Trophoblast cell (in vitro differentiated cells and primary cell): ENCODE measurements at places on chromosomes 3 and 15.

DNA sequence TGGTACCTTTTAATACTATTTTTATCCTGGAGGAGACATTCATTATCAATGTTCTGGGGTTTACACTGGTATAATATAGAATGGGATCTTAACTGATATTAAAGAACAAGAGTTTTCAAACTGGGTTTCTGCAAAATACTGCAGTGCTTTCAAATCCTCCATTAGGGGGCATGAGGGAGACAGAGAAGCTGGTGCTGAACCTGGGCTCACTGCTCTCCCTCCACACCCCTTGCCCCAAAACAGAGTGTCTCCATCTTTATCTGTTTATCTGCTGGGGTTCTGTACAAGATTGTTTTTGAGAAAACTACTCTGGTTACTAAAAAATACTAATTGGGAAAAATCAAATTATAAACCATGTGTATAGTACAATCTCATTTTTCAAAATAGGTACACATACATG, 41.7 kb downstream of the CADPS start:
- DNase-seq, result peak; percentile 2

- DNase-seq, result no peak
Observed at GRCh38 chr3:184772667-184773272, 39.2 kb upstream of the VPS8 start.

DNA sequence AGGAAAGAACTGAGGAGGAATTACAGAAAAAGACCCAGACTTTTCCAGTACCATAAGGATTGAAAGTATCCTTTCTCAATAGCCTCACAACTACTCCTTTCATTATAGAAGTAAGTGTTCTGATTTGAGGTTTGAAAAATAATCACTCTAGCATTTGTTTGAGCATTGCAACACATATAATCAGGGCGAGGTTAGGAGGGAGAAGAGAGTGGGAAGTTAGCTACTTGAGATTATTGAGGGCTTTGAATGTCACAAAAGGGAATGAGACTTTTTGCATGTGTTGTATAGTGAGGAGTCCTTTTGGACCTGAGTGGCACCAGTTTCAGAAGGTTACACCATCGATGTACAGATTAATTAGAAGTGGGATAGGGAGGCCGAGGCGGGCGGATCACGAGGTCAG, 65.2 kb upstream of the TNIK start:
- DNase-seq, result no peak

- peak; percentile 89 for DNase-seq
Observed at GRCh38 chr3:151630938-151631441, 102.7 kb upstream of the AADACL2 start.

- no peak for DNase-seq
Observed at GRCh38 chr3:135168822-135169221, 373.8 kb downstream of the EPHB1 start.

DNA sequence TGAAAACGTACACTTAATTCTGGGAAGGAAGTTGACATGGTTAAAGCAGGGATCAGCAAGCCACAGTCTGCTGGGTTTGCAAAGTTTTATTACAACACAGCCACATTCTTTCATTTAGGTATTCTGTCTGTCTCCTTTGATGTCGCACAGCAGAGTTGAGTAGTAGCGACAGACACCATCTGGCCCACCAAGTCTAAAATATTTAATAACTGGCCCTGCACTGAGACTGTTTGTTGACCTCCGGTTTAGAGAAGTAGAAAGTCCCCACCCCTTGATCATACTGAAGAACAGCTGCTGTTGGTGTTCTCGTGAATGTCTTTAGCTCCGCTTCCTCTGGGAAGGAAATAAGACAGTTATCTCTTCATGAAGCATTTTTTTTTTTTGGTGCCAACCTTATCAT, 66.2 kb downstream of the MCTP2 start:
- peak; percentile 10 for DNase-seq

GRCh38 chr3:142035308-142035922, 113.9 kb downstream of the TFDP2 start:
- DNase-seq, result peak; percentile 20

- no peak for DNase-seq
Observed at GRCh38 chr3:77906102-77906709, 866.3 kb downstream of the ROBO2 start.

- DNase-seq, result no peak
Observed at GRCh38 chr15:51706291-51706690, 25.0 kb downstream of the SCG3 start.

- no peak for DNase-seq
Observed at GRCh38 chr3:186053954-186054791, 54.7 kb downstream of the ETV5 start.

- no peak for DNase-seq
Observed at GRCh38 chr3:161103776-161104385, 1.3 kb downstream of the B3GALNT1 start.

DNA sequence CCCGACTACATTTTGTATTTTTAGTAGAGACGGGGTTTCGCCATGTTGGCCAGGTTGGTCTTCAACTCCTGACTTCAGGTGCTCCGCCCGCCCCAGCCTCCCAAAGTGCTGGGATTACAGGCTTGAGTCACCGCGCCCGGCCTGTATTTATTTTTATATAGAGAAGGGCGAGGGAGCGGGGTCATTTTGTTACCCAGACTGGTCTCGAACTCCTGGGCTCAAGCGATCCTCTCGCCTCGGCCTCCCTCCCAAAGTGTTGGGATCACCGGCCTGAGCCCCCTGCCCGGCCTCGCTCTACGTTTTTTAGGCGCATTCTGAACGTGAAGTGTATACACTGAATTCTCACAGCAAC, 514 bp upstream of the PPP4R2 start:
- no peak for DNase-seq

GRCh38 chr15:45136378-45136764, 6.6 kb downstream of the DUOX1 start:
- no peak for DNase-seq

GRCh38 chr3:189303584-189303983, 131.8 kb downstream of the TPRG1 start:
- peak; percentile 59 for DNase-seq

- DNase-seq, result peak; percentile 84
Observed at GRCh38 chr15:74808078-74808839, 4.4 kb upstream of the LMAN1L start.

DNA sequence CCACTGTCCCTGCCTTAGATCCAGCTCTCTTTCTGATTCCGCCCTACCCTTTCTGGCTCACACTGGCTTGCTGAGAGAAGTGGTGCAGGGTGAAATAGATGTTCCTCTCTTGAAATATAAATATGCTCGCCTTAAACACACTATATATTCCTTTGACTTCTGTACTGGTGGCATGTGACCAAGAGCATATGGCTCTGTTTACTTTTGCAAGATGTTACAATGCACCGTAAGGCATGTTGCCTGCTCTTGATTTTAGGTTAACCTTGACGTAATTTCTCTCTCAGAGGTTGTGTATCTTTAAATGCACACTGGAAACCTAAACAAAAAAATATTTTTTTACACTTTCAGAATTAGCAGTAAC, 749 bp downstream of the RSRC1 start:
- no peak for DNase-seq

DNA sequence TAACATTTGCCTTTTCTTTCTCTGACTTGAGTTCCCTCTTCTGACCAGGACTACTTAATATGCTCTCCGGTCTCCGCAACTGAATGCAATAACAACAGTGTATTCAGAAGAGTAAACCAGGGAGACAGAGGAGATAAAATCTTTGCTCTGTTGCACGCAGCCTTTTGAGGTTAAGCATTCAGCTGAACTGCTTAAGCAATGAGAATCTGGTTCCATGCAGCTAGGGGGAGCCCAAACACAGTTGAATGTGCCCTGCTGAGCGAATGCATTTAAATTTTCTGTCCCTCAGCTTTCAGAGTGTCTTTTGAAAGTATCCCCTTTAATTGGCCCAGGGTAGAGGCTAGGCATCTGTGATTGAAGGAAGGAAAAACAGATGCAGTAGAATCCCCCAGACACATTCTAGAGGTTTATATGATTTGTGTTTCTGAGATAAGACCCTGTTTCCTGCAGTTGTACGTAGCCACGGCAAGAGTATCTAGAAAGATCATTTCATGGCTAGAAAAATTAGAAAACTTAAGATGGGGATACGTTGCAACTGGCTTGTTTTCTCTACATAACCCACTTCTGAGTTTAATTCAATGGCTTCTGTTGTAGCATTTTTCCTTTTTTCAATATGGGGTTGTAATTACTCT, 309.6 kb downstream of the TUSC7 start:
- DNase-seq, result peak; percentile 69

DNA sequence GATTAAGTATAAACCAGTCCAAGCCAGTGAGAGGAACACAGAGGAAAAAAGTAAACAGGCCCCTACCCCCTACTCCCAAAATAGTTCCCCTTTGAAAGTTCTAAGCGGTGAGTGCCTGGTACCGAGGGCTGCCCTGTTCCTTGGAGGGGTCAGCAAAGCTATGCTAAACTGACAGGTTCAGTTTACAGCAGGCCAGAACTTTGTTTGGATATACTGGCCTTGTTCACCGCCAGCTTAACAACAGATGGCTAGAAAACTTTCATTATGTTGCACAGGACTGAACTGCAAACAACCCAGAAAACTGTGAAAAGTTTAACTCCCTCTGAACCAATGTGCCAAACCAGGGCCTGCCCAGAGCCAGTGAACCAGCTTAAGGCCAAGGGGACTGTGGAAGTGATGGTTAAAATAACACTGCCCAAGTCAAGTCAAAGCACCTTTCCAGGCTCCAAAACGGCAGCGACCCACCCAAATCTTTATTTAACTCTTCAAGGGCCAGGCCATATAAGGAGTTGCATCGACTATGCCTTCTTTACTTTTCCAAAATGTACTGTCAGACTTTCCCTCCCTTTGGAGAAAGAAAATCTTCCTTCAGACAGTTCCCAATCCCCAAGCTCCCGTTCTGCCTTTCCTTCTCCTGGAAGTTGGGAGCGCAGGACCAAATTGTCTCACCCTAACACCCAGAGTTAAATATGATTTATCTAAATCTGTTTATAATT, 448.0 kb downstream of the FOXP1 start:
- no peak for DNase-seq

GRCh38 chr3:146705225-146705624, 100.1 kb upstream of the PLSCR5 start:
- DNase-seq, result peak; percentile 48

GRCh38 chr15:68706256-68706655, 114.4 kb downstream of the ANP32A start:
- no peak for DNase-seq

GRCh38 chr15:50355980-50356379, 982 bp upstream of the GABPB1 start:
- DNase-seq, result no peak

GRCh38 chr3:192915304-192915703, 2.4 kb downstream of the MB21D2 start:
- peak; percentile 30 for DNase-seq

DNA sequence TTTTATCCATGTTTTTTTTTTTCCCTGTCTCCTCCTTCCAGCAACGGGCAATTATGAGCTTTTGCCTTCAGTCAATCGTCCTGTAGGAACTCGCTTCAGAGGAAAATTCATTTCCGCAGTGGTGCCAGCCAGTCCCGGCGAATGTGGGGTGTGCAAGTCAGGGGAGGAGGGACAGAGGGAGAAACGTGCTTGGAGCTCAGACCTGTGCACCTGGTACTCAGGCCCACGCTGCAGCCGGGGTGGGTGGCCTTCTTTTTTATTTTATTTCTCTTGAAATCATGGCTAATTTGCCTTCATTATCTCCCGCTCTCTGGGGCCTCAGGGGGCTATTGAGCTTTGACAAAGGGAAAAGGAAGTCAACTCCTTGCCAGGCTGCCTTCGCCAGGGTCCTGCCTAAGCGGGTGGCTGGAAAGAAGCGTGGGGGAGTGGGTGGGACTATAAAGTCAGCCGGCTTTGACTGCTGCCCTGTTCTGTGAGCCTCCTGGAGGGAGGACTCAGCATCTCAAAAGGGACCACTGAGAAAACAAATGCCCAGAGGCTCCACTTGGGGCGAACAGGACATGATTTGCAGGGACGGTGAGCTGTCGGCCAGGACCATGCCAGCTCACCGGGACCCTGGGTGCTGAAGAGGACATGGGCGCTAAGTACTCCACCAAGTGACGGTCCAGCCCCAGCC, 5.5 kb downstream of the GRIP2 start:
- no peak for DNase-seq

DNA sequence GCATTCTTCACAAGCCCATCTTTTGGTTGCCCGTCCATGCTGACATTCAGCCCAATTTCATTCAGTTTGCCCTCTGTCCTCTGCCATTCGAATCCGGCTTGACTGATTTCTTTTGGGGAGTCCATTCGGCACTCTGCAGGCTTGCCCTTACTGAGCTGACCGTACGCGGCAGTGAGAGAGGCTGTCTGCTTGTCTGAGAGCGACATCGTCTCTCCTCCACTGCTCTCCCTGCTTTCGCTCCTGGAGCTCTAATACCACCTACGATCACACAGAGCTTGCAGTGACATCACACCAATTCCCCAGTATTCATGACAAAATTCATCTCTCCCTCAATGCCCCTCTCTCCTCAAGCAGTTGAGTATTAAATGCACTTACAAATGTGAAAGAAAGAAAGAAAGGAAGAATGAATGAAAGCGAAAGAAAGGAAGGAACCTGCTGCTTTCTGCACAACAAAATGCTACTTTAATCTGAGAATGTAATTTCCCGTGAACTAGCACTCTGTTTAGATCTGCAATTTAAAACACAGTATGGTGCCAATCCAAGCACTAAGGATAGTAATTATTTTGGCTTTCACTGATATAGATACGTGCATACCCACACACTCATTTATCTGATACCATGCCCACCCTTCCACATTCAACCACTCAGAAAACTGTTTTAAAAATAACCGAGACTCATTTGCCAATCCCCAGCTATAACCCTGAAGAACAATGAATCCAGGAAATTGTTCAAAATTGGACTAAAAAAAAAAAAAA, 89.5 kb downstream of the DHX30 start:
- no peak for DNase-seq

DNA sequence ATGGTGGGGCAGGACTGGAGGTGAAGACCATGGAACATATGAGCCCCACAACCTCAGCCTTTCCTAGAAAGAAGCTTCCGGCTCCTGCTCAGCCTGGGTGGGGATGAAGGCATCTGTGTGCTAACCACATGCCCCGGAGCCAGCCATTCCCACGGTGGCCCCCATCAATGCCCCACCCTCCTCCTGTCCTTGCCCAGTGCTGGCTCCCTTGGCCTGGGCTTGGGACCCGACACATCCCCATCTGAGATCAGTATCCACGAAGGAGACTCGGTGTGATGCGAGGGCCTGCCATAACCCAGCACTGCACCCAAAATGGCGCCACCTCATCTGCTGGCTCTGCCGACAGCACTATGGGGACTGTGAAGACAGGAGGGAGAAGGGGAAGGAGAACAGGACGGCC, 16.5 kb upstream of the PLXND1 start:
- DNase-seq, result no peak

DNA sequence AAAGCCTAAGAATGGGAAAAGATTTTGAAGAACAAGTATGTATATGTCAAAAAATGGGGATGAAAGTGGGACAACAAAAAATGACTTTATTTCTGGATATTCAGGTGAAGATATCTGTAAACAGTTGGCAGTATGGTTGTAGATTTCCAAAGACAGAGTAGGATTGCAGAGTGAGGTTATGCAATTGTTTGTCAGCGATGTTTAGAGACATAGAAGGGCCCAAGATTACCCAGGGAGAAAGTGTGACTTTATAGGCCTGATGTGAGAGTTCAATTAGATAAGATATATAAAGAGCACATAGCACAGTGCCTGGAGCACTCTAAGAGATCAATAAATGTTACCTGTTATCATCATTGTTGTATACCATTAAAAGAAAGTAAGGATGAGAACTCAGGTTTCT, 319.8 kb downstream of the DOCK3 start:
- DNase-seq, result no peak
